ENCODE measurements at places on chromosomes 6 and 20. TPM values are rescaled to one million over a fixed set of nuclear protein-coding genes. Genes with fewer than 3 reads are reported as not detected.

Gene WFDC12
- total RNA-seq: 1.8 TPM

Gene SAMD3
- 5.2 TPM for total RNA-seq

Gene TSBP1
- total RNA-seq: not detected

Gene IYD
- total RNA-seq: 1.2 TPM

Gene C4A
- total RNA-seq: 200 TPM

Gene GPX5
- not detected for total RNA-seq

Gene HAO1
- total RNA-seq: not detected

Gene ADGB
- not detected for total RNA-seq

Gene TP53TG5
- total RNA-seq: not detected

Gene RIMS1
- total RNA-seq: 3.9 TPM

Gene CASS4
- total RNA-seq: 40.2 TPM

Gene HEY2
- 2.2 TPM for total RNA-seq

Gene GHRH
- total RNA-seq: not detected

Gene MPC1
- 51.2 TPM for total RNA-seq

Gene LAMA2
- 42.1 TPM for total RNA-seq

Gene BPIFB2
- total RNA-seq: not detected

Gene ZSCAN12
- total RNA-seq: 5.6 TPM

Gene SLC44A4
- 23.1 TPM for total RNA-seq

Gene KIF3B
- total RNA-seq: 29.0 TPM

Gene SFTA2
- 369 TPM for total RNA-seq

Gene KCNK15
- total RNA-seq: 1.1 TPM

Gene C20orf204
- 1.9 TPM for total RNA-seq

Gene RFX6
- not detected for total RNA-seq

Gene PPIL6
- 4.2 TPM for total RNA-seq

Gene LPA
- not detected for total RNA-seq

Gene MCHR2
- total RNA-seq: not detected

Measured in upper lobe of right lung (tissue), 1 donor.